Panc1 (cell line): ENCODE measurements at places on chromosomes 1 and 21.

GRCh38 chr1:207243442-207244408 is 77.8 kb upstream of the CD55 start:
- peaks cover 4% of the 10 kb centered on the region for H3K4me1 ChIP-seq
- peak overlapping the region; percentile 29; the same call in 1 of the 2 replicates for H3K27ac ChIP-seq
- DNase-seq: no peak
- no peaks in the 10 kb centered on the region for H3K27me3 ChIP-seq
- no peaks in the 10 kb centered on the region for H3K36me3 ChIP-seq

GRCh38 chr1:165877940-165878556 is 50.6 kb downstream of the UCK2 start:
- no peaks in the 10 kb centered on the region for H3K36me3 ChIP-seq
- H3K4me3 ChIP-seq: no peak overlapping the region
- H3K27me3 ChIP-seq: no peaks in the 10 kb centered on the region
- H3K27ac ChIP-seq: no peak overlapping the region
- no peak for DNase-seq

GRCh38 chr1:156493154-156493631 is 7.4 kb downstream of the MEF2D start:
- no peak overlapping the region for H3K4me3 ChIP-seq
- no peaks in the 10 kb centered on the region for H3K36me3 ChIP-seq
- H3K27ac ChIP-seq: no peak overlapping the region
- H3K27me3 ChIP-seq: no peaks in the 10 kb centered on the region
- H3K4me1 ChIP-seq: peaks cover 54% of the 10 kb centered on the region

GRCh38 chr1:160993544-160994193 is 27.3 kb downstream of the F11R start:
- peak; percentile 35 for DNase-seq
- no peak overlapping the region for H3K4me3 ChIP-seq

DNA sequence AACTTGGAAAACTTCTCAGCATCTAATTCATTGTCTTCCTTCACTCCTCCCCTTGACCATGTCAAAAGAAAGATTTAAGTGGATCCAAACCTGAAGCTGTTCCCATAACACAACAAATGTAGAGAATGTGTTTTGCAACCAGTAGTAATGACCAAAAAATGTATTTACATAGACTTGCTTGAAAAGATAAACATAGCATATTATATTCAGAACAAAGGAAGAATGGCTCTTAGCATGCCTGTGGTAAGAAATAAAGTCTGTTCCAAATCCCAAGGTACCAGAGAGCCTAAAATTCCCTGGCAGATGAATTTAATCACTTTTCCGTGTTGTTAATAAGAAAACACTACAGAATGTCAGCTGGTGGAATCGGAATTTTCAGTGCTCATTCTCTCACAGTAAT is 36.8 kb downstream of the FMO3 start:
- H3K4me1 ChIP-seq: no peaks in the 10 kb centered on the region
- H3K36me3 ChIP-seq: no peaks in the 10 kb centered on the region
- no peak overlapping the region for H3K4me3 ChIP-seq
- no peaks in the 10 kb centered on the region for H3K27me3 ChIP-seq

- DNase-seq: no peak
- no peaks in the 10 kb centered on the region for H3K4me1 ChIP-seq
- H3K27me3 ChIP-seq: peaks cover 6% of the 10 kb centered on the region
- H3K36me3 ChIP-seq: no peaks in the 10 kb centered on the region
Measured at GRCh38 chr1:47926461-47926999, 70.7 kb downstream of the TRABD2B start.

GRCh38 chr1:33719771-33720670 is 143.9 kb upstream of the HMGB4 start:
- peaks cover 5% of the 10 kb centered on the region; the same call in 1 of the 2 replicates for H3K27me3 ChIP-seq
- no peak overlapping the region for H3K27ac ChIP-seq
- H3K4me3 ChIP-seq: no peak overlapping the region

DNA sequence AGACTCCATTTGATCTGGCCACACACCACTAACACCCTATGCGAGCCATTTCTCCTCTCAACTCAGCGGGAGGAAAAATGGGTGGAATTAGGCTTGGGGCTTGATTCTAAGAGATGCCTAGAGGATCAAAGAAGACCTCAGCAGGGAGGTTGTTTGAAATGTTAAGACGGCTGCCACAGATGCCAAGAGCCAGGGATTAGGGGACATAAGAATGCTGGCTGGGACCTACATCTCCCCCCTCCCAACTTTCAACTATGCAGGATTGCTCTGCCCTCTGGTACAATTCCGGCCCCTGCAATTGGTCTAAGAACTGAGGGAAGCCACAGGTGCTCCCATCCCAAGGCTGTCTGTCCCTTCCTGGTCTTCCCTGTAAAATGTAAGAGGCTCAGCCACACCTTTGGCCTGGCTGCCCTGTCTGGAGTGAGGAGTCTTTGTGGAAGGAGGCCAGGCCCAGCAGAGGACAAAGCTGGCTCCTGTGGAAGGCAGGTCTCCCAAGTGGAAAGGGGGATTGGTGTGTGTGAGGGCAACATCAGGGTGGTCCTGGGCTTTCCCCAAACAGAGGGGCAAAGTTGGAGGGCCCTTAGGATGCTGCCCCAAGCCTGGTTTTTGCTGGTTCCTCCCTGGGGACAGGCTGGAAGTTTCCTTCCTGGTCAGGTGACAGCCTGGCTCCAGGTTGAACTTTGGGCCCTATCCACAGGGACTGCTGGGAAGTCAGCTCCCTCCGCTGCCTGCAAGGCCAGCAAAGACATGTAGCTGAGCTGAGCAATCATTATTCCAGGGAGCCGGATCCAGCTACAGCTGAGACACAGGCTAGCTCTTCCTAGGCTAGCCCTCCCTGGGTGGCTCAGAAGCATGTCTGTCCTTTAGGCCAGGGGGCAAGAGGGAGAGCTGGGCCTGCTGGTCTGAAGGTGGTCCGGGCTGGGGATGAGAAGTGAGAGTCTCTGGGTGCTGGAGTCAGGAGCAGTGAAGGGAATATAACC is 34.5 kb upstream of the SYNC start:
- H3K4me3 ChIP-seq: no peak overlapping the region
- no peaks in the 10 kb centered on the region for H3K27me3 ChIP-seq
- H3K4me1 ChIP-seq: peaks cover 12% of the 10 kb centered on the region
- H3K27ac ChIP-seq: peak overlapping the region; percentile 25; the same call in 1 of the 2 replicates

DNA sequence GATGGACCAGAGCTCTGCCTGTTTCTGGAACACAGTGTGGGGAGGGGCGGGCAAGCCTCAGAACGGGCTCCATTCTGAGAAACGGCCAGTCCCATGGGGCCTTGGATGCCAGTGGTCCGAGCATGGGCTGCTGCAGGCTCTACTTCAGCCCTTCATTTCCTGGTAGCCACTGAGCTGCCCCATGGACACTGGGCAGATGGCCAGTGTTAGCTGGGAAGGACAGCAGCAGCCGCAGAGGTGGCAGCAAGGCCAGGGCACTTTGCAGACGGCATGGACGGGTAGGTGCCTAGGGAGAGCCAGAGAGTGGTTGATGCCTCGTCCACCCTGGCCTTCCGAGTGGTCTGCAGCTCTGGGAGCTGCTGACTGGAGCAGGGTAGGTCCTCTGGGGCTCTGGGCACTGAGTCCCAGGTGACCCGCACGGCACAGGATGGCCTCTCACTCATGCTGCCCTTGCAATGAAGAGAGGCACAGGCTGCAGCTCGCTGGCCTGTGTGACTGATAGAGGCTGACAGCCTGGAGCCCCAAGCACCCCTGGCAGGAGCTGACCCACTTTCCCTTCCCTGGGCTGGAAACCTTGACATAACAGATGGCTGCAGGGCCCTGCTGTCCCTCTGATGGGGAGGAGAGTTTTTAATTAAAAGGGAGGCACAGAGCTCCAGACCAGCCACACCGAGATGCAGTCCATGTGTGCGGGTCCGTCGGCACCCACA is 87.7 kb upstream of the COL6A1 start:
- no peaks in the 10 kb centered on the region for H3K36me3 ChIP-seq
- H3K4me3 ChIP-seq: no peak overlapping the region
- no peaks in the 10 kb centered on the region for H3K27me3 ChIP-seq
- H3K4me1 ChIP-seq: no peaks in the 10 kb centered on the region
- no peak for DNase-seq
